PC-3 (cell line): ENCODE measurements at places on chromosomes 7 and 10.
A peak's percentile ranks its signal among the peaks of the same experiment; 100 is the strongest.

DNA sequence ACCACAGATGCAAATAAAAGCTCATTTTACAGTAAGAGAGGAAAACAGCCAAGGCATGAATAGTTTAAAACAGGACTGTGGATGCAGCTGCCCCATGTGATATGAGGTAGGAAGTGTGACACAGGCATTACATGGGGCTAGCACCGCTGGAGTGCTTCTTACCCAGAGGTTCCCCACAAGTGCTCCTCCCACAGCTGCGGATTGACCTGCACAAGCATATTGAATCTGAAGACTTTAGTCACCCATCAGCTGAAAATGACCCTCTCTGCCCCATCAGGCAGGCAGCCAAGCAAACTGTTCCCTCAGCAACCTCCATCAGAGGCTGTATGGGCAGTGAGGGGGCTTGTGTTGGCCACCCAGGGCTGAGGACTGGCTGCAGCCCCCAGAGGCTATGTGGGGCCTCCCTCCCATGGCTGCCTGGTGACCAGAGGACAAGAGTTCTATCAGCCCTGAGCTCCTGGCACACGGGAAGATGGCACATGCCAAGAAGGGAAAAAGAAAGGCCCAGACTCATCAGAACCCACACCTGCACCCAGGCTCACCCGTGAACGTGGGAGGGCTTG is 98.7 kb downstream of the TCERG1L start:
- no peak for DNase-seq

- no peak for DNase-seq
These were observed 427.0 kb downstream of the PHTF2 start for GRCh38 chr7:78225534-78225933.

- no peak for DNase-seq
These were observed 269.9 kb upstream of the MKLN1 start for GRCh38 chr7:131057794-131058070.

GRCh38 chr10:15624401-15625196 is 95.1 kb downstream of the ITGA8 start:
- no peak for DNase-seq

GRCh38 chr10:124699471-124700292 is 44.5 kb downstream of the FAM53B start:
- no peak for DNase-seq

- DNase-seq, result peak; percentile 76
These were observed 23.1 kb downstream of the TYW1 start for GRCh38 chr7:67019562-67020390.

GRCh38 chr10:125538947-125539731 is 143.8 kb downstream of the TEX36 start:
- DNase-seq, result peak; percentile 34

DNA sequence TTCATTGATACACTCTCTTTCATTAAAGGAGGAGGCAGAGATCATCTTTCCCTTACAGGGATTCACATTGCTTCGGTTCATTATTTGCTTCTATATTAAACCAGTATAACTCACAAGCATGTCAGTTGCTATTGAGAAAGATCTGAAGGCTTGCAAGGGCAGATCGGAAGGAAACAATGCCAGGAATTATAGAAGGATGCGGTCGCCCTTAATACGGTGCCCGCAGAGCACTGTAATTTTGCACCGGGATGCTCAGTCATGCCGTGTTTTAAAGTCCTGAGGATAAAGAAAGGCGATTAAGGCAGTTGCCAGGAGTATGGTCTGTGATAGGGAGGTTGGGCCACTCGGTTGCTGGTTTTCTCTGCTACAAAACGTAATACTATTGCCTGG is 350.0 kb upstream of the GALNT17 start:
- DNase-seq, result no peak

- DNase-seq, result no peak
These were observed 71.8 kb upstream of the EMX2 start for GRCh38 chr10:117470733-117471132.

DNA sequence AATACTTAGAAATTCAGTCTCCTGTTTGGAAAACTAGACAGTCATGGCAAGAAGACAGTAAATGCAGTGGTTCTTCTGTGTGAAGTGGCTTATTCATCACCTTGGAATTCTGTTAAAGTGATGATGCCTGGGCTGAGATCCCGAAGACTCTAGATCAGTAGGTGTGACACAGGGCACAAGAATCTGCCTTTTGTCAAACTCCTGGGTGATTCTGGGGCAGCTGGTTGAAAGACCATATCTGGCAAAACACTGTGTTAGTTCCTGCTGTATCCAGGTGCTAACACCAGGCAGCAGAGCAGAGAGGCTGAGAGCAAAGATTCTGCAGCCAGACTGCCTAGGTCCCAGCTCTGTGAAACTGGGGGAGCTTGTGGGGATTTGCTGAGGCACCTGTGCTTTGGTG is 26.5 kb downstream of the MRC1 start:
- DNase-seq, result peak; percentile 85

GRCh38 chr7:26603631-26604030 is 260.8 kb downstream of the SKAP2 start:
- DNase-seq, result peak; percentile 95

GRCh38 chr7:33087858-33088257 is 21.3 kb downstream of the RP9 start:
- no peak for DNase-seq

DNA sequence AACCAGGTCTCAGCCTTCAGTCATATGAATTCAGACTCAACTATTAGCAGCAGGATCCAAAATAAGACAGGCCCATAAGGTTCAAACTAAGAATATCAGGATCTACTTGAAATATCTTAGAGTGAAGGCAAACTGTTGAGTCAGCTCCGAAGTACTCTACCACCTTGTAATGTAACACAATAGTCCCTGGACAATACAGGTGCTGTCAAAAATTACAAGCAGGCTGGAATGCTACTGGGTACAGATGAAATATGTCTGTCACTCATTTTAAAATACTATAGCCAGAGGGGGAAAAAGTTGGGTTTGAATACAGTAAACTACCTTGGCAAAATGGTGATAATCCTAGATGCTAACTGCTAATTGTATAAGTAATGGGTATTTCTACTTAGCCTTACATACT is 6.8 kb downstream of the PAXIP1 start:
- DNase-seq, result no peak
